Bronchial smooth muscle cell (primary cell): ENCODE measurements at places on chromosomes 6 and 20. TPM values are rescaled to one million over a fixed set of nuclear protein-coding genes. Genes with fewer than 3 reads are reported as not detected.

Gene BTN1A1
- total RNA-seq, result under 0.01 TPM in 1 of 2 replicates, not detected in the other

Gene CAP2
- 0.86 and 1.4 TPM in 2 replicates for total RNA-seq

Gene AARS2
- total RNA-seq, result 16.2 and 24.6 TPM in 2 replicates

Gene FAM8A1
- 10.1 and 16.2 TPM in 2 replicates for total RNA-seq

Gene PBOV1
- total RNA-seq, result not detected in 2 replicates

Gene SLC22A7
- not detected in 2 replicates for total RNA-seq

Gene ADGB
- not detected in 2 replicates for total RNA-seq
